ENCODE measurements at places on chromosomes 7 and 10.

DNA sequence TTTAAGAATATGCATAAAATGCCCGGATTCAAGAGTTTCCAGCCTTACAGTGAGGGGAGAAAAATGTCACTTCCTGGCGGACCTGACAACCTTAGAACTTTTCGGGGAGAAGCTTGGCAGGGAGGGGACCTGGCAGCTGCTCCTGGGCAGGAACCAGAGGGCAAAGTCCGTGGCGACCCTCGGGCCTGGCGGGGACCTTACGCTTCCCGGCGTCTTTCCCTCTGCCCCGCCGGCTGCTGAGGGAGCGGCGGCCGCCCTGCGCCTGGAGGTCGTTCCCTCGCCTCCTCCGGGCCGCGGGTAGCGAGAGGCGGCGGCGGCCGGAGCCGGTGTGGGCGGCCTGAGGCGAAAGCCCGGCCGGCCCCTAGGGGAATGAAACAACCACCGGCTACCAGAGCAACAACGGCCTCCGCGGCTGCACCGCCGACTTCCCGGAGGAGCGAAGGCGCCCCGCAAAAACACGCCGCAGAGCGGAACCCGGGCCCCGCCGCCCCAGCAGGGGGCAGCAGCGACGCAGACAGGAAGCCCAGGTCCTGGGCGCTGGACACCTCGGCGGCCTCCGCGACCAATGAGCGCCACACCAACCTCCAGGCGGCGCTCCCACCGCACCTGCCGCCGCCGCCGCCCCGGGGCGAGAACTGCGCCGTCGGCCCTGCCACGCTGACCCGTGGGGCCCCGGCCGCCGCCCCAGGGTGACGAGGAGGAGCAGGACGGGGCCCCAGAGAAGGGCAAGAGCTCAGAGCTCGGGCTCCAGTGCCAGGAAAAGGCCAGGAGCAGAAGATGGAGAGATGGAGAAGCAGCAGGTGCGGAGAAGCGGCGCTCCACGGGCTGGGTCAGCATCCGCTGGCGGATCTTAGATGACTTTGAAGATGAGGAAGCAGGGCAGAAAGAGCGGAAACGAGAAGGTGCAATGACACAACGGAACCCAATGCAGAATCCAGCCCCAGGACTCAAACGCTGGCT is 10.5 kb upstream of the ACSM6 start:
- peak; percentile 90 for DNase-seq

- no peak for DNase-seq
Measured at GRCh38 chr7:128006550-128007302, 24.5 kb downstream of the LRRC4 start.

DNA sequence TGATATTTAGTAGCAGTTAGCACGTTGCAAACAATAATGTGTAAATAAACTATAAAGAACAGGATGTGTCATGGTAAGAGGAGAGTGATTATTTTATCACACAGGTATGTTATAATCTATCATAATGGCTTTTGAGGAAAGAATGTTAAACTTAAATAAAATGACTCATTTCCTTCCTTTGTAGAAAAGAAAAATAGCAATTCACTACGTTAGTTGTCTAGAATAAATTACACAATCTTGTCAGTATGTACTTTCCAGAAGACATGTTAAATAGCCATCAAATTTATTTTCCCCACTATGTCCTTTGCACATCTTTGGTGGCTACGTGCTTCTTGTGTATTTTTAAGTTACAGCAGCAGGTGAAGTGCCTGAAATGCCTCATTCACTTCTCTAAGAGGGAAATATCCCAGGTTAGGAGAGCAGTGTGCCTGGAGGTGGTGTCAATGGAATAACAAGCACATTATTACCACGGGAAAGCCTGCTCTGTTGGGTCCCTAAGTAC is 133.8 kb downstream of the SEMA3A start:
- DNase-seq: no peak

DNA sequence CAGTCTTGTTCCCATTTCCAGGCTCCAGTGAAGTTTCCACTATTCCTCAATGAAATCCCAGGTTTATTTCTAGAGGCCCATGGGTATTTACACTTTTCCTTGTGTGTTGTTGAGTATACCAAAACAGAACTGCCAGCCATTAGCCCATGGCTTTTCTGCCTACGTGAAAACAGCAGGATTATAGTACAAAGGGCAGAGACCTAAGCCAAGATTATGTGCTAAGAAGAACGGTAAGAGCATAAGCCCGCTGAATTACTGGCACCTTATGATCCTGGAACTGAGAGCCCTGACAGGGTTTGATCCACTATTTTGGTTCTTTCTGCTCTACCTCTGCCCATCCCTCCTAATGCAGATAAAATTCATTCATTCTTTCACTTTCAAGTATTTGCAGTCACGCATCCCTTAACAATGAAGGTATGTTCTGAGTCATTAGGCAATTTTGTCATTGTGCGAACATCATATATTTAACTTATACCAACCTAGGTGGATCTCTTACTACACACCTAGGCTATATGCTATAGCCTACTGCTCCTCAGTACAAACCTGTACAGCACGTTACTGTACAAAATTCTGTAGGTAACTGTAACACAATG is 16.0 kb downstream of the SEMA3C start:
- DNase-seq: no peak

DNA sequence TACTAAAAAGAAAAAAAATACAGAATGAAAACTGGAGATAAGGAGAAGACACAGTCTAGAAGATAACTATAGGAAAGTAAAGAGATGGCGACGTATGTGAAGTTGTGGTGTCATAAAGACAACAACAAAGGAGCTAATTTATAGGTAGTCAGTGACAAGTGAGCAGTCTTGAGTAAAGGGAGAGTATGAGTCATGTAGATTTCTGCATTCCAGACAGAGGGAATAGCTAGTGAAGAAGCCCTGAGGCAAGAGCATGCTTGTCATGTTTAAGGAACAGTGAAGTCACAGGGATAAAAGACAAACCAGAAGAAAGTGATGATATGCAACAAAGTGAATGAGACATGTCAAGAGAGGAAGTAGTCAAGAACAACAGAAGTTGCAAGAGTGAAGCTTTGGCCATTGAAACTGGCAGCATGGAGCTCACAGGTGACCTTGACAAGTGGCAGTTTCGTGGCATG is 2.3 kb upstream of the MIOS start:
- DNase-seq: no peak

DNA sequence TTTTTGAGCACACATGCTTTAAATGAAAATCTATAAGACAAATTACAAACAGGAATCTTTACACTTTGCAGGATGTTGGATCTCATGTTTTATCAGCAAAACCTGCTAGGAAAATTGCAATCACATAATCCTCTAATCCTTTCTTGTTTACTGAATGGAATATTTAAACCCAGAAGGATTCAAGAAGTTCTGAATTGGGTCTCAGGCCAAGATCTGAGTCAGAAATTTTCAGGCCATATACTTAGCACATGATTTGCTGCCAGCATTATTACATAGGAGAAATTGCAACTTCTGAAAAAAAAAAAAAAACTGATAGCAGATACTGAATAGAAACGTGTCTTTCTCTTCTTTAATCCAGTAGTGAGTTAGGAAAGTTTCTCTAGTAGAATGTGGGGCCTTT is 1005.3 kb upstream of the POT1 start:
- DNase-seq: no peak

- no peak for DNase-seq
Measured at GRCh38 chr7:27193335-27194001, 6.4 kb downstream of the HOXA13 start.

- DNase-seq: no peak
Measured at GRCh38 chr7:114100810-114101209, 182.0 kb upstream of the PPP1R3A start.

DNA sequence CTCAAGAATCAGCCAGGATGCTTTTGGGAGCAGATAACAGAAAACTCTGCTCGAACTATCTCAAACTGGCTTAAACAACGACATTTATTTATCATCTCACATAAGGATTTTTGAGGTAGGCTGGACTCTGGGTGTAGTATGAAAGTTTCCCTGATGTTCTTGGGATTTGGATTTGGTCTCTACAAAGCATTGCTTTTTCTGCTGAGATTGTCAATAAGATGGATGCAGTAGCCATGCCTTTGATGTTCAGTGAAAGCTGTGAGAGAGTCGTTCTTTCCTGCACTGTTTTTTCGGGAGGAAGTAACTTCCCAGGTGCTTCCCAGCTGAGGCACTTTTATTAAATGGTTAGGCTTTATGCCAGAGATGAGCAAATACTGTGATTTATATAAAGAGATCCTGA is 181.1 kb downstream of the PRKG1 start:
- no peak for DNase-seq

GRCh38 chr10:72123616-72124015 is 35.3 kb upstream of the SPOCK2 start:
- DNase-seq: no peak

GRCh38 chr7:50824882-50825281 is 42.2 kb upstream of the GRB10 start:
- no peak for DNase-seq

- DNase-seq: no peak
Measured at GRCh38 chr7:21131897-21132296, 296.0 kb upstream of the SP4 start.

DNA sequence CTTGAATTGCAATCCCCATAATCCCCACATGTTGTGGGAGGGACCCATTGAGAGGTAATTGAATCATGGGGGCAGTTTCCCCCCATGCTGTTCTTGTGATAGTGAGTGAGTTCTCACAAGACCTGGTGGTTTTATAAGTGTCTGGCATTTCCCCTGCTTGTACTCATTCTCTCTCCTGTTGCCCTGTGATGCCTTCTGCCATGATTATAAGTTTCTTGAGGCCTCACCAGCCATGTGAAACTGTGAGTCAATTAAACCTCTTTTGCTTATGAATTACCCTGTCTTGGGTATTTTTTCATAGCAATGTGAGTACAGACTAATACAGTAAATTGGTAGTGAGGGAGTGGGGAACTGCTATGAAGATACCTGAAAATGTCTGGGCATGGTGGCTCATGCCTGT is 65.0 kb downstream of the ANKRD7 start:
- DNase-seq: no peak

- DNase-seq: no peak
Measured at GRCh38 chr7:132940084-132940483, 141.8 kb downstream of the CHCHD3 start.

- DNase-seq: no peak
Measured at GRCh38 chr10:12135631-12136030, 6.2 kb downstream of the SEC61A2 start.

DNA sequence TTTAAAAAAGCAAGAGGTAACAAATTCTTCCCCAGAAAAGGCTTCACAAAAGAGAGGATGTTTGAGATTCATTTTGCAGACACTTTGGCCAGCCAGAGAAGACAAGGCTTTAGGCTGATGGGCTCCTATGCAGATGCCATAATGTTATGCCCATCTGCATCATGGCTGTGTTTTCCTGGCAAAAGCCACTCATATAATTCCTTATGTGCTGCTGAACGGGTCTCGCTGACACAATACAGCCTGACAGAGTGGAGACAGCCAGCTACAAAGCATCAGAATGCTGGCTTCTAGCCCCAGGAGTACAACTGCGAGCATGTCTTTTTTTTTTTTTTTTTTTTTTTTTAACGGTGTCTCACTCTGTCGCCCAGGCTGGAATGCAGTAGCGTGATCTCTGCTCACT is 1157.4 kb upstream of the AUTS2 start:
- no peak for DNase-seq

DNA sequence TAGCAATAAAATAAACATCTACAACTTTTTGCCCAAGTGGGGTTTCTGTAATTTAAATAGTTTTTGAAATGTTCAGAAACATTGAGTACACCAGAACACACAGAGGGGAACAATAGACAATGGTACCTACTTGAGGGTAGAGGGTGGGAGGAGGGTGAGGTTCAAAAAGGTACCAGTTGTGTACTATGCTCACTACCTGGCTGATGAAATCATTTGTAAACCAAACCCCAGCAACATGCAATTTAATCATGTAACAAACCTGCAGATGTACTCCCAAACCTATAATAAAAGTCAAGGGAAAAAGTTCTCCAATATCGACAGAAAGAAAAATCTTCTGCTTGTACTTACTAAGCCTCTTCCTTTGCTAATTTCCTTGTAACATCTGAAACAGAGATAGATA is 4.2 kb upstream of the TES start:
- DNase-seq: no peak

DNA sequence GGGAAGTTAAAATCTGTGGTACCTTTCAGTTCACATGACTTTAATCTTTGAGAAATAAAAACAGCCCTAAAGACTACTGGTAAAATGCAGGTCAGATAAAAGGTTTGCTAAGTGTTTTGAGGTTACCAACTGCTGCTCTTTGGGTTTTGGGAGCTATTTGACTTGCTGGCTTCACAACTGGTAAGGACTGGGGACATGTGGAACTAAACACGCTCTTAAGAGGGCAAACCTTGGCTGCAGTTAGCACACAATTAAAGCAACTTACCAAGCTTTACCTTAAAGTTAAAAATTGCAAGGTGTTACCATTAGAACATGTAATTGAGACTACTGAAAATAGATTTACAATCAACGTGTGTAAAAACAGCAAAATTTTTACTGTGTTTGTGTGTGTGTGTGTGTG is 220.2 kb downstream of the PHF14 start:
- DNase-seq: no peak

GRCh38 chr7:129896568-129897382 is 56.0 kb downstream of the UBE2H start:
- no peak for DNase-seq

GRCh38 chr7:95794917-95795515 is 22.7 kb downstream of the DYNC1I1 start:
- peak; percentile 63 for DNase-seq

GRCh38 chr7:63900394-63901203 is 98.0 kb upstream of the ZNF722 start:
- peak; percentile 41 for DNase-seq

DNA sequence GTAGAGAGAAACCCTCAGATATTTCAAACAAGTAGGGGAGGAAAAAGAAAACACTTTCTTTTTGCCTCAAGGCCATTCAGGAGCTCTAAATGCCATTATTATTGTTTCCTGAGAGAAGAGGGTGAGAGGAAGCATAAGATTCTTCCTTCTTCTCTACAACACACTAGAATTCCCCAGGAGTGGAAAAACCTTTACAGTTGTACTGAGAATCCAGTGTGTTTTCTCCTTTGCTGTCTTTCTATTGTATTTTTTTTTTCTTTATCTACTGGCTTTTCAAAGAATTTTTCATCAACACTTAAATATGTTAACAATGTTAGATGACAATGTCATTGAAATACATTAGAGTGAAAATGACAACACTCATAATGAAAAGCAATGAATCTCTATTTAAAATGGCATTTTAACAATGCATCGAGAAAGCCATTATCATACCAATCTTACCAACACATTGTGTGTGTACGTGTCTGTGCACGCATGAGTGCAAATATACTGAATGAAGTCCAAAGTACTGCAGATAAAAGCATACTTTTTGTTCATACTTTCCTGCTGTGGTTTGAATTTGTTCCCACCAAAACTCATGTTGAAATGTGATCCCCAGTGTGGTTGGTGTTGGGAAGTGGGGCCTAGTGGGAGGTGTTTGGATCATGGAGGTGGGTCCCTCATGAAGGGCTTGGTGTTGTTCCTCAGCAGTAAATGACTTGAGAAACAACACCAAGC is 24.2 kb upstream of the MACC1 start:
- DNase-seq: no peak

DNA sequence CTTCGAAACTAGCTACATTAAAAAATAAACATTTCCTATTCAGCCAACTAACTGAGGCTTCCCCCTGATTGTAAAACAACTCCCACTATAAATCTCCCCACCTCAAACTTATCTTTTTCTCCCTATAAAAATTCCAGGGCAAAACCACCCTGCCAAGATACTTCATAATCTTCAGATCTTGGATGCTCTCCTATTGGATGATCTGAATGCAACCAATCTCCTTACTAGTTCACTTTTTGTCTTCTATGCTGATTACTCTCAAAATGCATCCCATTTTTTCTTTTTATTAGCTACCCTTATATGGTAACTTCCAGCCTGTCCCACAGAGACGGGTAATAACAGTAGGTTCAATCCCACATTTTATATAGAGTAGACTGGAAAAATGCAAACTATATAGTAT is 15.0 kb upstream of the PRSS58 start:
- DNase-seq: no peak
